ENCODE measurements at places on chromosomes 6 and 20.

GRCh38 chr6:83472767-83473166 is 39.6 kb upstream of the PRSS35 start:
- no peak for DNase-seq

DNA sequence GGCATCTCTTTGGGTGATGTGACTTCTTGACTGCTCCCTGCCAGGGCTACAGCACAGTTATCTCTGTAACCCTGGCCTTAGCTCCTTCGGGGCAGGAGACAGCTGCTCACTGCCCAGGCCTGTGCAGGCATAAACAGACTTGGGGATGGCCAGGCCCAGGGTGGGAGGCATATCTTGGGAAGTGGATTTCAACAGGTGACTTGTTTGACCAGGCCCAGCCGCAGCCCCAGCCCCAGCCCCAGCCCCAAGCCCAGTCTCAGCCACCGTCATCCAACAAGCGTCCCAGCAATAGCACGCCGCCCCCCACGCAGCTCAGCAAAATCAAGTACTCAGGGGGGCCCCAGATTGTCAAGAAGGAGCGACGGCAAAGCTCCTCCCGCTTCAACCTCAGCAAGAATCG is 7.5 kb downstream of the MEA1 start:
- DNase-seq, result no peak

GRCh38 chr6:49692534-49692933 is 20.8 kb downstream of the CRISP2 start:
- no peak for DNase-seq

GRCh38 chr6:7073821-7074525 is 33.8 kb upstream of the RREB1 start:
- DNase-seq, result no peak

GRCh38 chr20:54665812-54666211 is 190.4 kb downstream of the DOK5 start:
- DNase-seq, result no peak
